ENCODE measurements at places on chromosomes 1 and 21.

DNA sequence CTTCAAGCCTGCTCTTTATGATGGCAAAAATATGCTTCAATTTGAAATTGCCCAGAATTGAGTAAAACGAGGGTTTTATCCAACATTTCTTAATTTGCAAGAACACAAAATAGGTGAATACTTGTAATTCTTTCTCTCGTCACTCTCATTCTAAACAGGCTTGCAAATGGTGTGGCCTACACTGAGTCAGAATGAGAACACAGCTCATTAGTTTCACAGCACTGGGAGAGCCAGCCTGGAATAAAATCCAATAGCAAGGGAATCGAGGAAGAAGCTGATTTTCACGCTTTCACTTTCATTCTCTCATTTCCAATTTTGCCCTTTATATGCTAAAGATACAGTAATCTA lies 537.5 kb downstream of the LTN1 start:
- no peak for DNase-seq

- DNase-seq = no peak
These were observed 621.7 kb downstream of the MATN1 start for GRCh38 chr1:30101487-30102227.

DNA sequence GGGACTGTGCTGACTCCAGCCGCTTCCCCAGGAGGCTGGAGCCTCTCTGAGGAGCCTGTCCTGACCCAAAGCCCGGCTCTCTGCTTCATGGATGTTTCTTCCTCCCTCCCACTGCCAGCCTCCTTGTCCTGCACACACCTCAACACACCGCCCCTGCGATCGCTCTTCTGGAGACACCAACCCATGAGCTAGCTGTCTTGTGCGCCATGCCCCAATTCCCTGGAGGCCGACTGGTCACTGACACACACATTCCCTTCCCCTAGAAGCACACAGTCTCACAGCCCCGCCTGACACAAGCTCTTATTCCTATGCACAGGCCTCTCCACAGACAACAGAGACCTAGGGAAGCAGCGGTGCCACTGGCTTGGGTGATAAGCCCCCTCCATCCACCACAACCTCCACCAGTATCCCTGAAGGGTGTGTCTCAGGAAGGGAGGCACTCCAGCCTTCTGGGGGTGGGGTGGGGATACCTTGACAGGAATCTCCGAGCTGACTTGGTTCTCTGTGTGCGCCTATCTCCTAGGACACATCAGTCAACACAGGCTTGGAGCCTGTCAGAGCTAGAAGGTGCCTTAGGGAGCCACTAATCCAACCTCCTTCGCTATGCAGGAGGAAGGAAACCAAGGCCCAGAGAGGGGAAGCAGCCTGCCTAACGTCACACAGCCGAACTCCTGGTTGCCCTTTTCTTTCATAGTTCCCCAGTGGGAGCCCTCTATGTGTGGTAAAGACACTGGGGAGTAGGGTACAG lies 31.1 kb downstream of the AHDC1 start:
- DNase-seq = no peak

GRCh38 chr21:43295066-43295958 lies 126.5 kb downstream of the CRYAA start:
- no peak for DNase-seq

- no peak for DNase-seq
These were observed 27.6 kb upstream of the ARHGAP29 start for GRCh38 chr1:94265011-94265422.

- DNase-seq = no peak
These were observed 22.8 kb downstream of the ATP1B1 start for GRCh38 chr1:169129109-169129784.

GRCh38 chr1:38375035-38375434 lies 328.4 kb upstream of the POU3F1 start:
- DNase-seq = no peak
